ENCODE measurements at places on chromosomes 5 and 9.

- peak; percentile 63 for DNase-seq
Observed at GRCh38 chr9:95008151-95008771, 281.8 kb downstream of the AOPEP start.

- DNase-seq, result no peak
Observed at GRCh38 chr9:127222388-127223095, 42.0 kb upstream of the GARNL3 start.

GRCh38 chr5:170067574-170068170 lies 38.0 kb upstream of the FOXI1 start:
- DNase-seq, result no peak

DNA sequence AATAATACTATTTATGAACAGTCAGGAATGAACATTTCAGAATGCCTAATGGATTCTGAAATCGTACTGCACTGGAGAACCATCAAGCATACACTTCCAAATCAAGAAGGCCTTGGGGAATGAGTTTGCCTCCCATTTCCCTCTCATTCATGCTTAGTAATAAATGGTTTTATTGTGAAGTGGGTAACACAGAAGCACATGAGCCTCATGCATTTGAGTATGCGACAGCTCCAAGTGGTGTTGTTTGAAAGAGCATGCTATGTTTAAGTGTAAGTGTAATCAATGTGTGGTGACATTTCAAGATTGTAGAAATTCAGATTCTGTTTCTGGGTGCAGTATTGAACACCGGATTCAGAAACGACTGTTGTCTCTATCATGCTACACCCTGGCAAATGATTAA lies 60.0 kb downstream of the SGCD start:
- no peak for DNase-seq

DNA sequence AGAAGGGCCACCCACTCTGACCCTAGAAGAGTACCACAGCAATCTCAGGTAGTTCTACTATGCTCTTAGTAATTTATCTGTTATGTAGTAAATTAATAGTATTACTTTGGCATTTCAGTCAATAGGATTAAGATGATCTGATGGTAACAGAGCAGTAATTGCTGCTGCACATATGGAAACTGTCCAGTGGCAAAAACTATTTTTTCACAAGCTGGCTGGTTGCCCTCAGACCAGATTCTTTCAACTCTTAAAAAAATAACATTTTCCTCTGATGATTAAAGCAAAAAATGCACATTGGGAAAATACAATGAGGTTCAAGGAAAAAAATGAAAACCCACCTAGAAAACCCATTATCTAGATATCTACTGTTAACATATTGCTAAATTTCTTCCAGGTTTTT lies 19.7 kb downstream of the GLRA1 start:
- peak; percentile 34 for DNase-seq

DNA sequence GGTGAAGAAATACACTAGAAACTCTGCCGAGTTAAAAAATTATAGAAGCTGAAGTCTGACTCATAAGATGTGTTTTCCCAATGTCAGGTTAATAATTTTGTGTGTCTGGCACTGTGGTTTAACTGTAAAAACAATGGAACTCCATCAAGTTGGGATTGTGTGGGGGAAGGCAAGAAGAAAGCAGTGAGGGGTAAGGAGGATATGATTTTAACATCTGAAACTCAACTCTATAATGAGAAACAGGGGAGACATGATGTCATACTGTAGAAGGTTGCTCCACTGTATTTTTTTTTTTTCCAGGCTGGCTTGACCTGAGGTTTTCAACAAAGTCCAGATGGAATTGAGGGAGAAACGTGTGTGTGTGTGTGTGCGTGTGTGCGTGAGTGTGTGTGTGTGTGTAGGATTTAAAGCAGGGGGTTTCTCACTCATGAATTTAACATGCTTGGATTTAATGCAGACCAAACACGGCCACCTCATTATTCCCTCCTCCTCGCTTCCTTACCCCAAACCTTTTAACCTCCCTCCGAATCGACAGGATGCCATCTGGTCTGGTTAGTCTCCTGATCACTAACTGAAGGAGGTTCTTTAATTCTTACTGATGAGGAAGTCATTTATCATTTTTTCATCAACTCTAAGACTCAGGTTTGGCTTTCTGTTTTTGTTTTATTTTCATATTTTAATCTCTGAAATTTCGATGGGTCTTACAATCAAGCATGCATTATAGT lies 140.2 kb upstream of the LPAR1 start:
- DNase-seq, result peak; percentile 87

DNA sequence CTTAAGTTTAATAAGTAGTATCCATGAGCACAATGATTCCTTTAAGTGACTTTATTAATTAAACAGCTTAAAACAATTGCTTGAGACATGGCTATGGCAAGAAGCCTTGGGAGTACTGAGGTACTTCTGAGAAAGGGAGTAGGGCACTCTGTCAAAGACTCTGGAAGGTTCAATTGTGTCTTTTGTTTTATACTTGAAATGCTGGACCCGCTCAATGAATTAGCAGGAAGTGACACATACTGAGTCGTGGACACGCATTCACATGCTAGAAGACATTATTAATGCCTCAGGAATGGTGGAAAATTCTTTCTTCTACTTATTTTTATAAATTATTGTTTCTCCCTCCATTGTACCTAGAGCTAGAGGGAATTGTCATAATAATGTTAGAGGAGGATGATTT lies 347.3 kb upstream of the ZNF608 start:
- peak; percentile 38 for DNase-seq
